ENCODE measurements at places on chromosomes 1 and 21.
A peak's percentile ranks its signal among the peaks of the same experiment; 100 is the strongest.

- DNase-seq = no peak
Measured at GRCh38 chr1:151799179-151800022, 5.8 kb downstream of the LINGO4 start.

DNA sequence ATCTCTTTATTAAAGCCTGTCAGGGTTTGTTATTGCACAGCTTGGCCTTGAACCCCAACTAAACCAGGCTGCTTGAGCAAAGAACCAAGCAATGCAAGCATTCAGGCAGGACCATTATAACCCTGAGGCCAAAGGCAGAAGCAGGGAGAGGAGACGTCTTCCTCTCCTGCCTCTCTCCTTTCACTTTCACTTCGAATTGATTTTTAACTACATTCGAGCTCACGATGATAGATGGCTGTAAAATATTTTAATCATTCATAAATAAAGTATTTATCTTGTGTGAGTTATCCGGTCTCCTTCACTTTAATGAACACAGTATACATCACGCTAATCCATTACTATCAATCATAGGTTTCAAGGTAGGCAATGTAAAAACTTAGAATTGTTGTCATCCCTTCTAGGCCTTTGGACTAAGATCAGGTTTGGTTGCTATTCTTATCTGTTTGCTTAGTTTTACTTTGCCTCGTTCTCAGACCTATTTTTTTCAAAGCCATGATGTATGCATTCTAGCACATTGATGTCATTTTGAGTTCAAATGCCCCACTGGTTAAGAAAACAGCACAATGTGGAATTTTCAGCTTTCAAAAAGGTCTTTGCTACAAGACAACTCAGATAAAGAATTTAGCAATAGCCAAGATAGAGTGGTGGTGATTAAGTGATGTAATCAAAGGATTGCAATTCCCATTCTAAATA is 480.2 kb upstream of the RUNX1 start:
- DNase-seq = no peak

DNA sequence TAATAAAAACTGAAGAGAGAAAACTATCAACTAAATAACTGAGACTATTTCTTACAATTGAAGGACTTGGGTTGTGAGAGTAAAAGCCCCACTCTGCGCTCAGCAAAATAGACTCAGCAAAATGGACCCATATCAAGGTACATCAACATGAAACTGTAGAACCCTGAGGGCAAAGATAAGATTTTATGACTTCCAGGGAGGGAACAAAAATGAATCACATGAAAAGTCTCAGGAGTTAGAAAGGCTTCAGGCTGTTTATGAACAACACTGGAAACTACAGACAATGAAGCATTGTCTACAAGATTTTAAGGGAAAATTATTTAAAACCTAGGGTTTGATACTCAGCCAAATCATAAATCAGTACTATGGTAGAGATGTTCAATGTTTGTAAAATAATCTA is 434.3 kb downstream of the PTPRC start:
- DNase-seq = no peak

DNA sequence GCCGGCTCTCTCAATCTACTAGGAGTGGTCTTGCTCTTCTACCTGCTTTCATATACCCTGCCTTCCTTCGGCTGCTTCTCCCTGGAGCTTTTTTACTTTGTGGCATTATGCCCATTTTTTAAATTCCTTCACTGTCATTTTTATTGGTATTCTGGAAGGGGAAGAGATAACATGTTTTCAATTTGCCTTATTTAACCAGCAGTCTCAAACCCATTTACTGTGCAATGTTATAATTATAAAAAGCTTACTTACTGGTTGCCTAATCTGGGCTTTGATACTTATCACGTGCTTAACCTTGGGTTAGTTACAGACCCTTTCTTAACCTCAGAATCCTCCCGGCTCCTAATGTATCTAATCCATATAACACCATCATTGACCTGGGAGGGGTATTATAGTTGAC is 128.1 kb downstream of the SIPA1L2 start:
- DNase-seq = no peak

GRCh38 chr1:25754470-25755181 is 45.4 kb upstream of the SELENON start:
- no peak for DNase-seq

GRCh38 chr1:110682898-110683297 is 8.2 kb upstream of the KCNA3 start:
- DNase-seq = no peak

GRCh38 chr1:103336408-103336807 is 189.1 kb upstream of the RNPC3 start:
- no peak for DNase-seq

- DNase-seq = no peak
Measured at GRCh38 chr1:65141918-65142317, 6.1 kb upstream of the AK4 start.

GRCh38 chr1:32612189-32612881 is 38.0 kb downstream of the ZBTB8OS start:
- DNase-seq = peak; percentile 42

- no peak for DNase-seq
Measured at GRCh38 chr1:60359431-60359830, 285.9 kb upstream of the C1orf87 start.

DNA sequence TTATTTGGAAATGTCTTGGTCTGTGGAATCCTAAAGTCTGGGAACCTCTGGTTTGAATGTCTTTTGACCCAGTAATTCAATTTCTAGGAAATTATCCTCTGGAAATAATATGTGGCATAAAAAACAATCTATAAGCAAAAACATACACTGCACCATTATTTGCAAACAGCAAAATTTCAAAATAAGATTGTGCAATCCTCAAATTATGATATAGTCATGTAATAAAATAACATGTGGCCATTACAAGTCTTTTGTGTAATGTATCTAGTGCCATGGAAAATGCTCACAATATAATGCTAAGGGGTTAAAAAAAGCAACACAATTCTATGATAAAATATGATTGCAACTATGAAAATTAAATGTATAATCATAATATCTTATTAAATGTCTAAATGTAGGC is 312.9 kb upstream of the RUNX1 start:
- DNase-seq = no peak

DNA sequence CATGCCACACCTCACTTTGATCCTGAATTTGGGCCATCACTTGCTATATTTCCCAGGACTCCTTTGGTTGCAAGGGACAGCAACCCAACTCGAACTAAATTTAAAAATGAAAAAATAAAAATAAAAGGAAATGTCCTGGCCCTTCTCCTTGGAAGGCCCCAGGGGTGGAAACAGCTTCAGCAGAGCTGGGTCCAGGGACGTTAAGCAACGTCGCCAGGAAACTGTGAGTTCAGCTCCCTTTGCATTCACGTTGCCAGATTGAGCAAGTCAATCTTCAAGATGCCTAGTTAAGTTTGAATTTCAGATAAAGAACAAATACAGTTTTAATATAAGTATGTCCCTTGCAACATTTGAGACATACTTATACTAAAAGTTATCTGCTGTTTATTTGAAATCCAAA is 14.6 kb upstream of the SPSB1 start:
- no peak for DNase-seq

GRCh38 chr1:67138813-67139499 is 4.2 kb upstream of the C1orf141 start:
- no peak for DNase-seq

GRCh38 chr1:233135833-233136232 is 159.7 kb downstream of the PCNX2 start:
- no peak for DNase-seq

GRCh38 chr1:31694964-31695313 is 8.9 kb downstream of the COL16A1 start:
- DNase-seq = no peak

DNA sequence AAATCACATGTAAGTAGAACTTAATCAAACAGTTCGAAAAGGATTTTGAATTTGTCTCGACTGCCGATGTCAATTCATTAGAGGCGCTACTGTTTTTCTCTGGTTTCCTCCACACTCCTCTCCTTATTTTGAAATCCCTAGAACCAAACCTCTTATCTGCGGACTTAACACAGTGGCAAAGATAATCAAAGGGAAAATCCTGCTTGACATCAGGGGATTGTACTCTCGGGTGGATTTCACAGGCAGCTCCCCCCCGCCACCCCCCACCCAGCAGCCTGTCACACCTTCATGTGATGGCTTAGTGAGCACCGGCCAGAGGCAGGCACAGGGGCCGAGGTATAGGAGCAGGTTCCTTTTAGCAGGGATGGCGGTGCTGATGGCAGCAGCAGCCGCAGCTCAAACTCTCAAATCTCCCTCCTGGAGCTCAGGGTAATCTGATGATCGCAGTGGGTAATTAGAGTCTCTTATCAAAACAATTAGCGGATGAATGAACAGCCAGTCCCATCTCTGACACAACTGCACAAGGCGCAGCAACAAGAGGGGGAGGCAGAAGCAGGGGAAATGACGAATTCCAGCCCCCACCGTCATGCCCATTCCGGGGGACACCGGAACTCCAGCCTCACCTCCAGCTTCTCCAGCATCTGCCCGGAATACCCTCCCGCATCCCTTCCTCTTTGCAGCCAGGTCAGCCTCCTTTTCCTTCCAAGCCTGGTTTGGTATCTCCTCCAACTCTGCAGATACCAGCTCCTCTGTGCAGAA is 80.3 kb downstream of the SSBP3 start:
- no peak for DNase-seq

DNA sequence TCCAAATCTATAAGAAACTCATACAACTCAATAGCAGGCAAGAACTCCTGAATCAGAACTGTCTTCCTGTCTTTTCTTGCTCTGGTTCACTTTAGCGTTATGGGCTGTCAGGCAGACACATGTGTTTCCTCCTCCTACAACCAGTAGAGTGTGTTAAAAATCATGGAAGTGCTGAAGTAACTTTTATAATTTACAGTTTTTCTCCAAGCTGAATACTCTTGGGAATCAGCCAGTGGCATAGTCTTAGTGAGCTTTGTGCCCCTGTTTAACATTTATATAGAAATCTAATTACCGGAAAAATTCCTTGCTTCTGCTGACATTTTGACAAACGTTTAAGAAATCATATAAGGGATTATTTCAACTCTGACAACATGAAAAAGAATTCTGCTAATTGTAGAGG is 113.1 kb upstream of the RGS18 start:
- DNase-seq = no peak

DNA sequence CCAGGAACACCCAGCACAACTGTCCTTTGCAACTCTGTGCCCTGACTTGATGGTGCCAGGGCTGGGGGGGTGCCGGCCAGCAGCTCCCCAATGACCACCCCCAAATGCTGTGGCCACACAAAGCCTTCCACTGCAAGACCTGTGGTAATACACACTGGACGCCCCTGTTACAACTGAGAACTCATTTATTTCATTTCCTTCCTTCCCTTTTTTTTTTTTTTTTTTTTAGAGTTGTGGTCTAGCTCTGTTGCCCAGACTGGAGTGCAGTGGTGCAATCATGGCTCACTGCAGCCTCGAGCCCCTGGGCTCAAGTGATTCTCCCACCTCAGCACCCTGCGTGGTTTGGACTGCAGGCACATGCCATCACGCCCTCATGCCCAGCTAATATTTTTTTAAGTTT is 25.2 kb downstream of the TP73 start:
- no peak for DNase-seq

DNA sequence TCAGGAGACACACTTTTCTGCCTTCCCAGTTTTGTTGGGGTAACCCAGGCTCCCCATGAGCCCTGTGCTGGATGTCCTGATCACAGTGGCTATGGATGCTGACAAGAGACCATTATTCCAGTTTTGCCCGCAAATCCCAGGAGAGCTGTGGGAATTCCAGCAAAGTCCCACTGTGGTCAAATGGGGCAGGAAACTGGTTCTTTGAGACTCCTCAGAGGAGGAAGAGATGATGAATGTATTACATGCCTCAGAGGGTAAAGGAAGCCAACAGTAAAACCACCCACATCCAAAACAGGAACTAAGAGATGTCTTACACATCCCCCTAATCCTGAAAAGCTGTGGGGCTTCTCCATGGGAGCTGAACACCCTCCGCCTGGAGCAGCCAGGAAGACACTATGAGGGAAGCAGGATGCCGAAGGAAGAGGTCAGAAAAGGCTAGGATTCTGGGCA is 12.8 kb upstream of the MPZL1 start:
- no peak for DNase-seq

- DNase-seq = no peak
Measured at GRCh38 chr1:31764312-31765040, at the start of gene ADGRB2. TSS of gene ADGRB2 (minus strand) at chr1:31764340. CDS start at chr1:31757221, 7,119 bp downstream.

- no peak for DNase-seq
Measured at GRCh38 chr1:203589171-203589570, 37.5 kb upstream of the ATP2B4 start.

DNA sequence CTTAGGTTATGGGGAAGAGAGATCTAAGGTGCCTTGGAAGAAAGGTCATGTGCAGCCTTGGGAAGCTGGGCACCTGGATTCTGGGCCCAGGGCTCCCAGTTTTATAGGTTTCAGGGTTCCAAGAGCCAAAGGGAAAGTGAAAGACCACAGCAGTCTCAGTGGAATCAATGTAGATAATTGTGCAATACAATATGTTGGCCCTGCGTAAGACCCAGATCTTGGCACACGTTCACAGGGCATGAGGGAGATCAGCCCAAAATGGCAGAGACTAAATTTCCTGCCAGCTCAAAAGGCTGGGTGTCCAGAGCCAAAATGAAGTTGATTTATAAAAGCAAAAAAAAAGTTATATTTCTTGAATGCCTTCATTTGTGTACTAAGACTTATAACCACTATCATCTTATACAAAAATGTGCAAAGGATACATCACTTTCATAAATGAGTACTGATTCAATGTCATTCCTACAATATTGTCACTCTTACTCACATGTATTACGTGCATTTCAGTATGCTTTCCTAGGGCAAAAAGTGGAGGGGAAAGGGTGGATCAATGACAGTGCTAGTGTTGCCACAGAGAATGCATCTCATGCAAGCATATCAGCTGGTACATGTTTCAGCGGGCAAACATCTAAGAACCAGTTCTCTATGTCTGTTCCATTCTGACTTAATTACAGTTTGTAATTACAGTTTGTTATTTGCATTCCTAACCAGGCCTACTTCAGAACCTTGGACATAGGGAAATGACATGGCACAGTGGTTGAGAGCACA is 22.5 kb upstream of the NPL start:
- no peak for DNase-seq

- DNase-seq = no peak
Measured at GRCh38 chr1:221724931-221725605, 16.8 kb downstream of the DUSP10 start.

DNA sequence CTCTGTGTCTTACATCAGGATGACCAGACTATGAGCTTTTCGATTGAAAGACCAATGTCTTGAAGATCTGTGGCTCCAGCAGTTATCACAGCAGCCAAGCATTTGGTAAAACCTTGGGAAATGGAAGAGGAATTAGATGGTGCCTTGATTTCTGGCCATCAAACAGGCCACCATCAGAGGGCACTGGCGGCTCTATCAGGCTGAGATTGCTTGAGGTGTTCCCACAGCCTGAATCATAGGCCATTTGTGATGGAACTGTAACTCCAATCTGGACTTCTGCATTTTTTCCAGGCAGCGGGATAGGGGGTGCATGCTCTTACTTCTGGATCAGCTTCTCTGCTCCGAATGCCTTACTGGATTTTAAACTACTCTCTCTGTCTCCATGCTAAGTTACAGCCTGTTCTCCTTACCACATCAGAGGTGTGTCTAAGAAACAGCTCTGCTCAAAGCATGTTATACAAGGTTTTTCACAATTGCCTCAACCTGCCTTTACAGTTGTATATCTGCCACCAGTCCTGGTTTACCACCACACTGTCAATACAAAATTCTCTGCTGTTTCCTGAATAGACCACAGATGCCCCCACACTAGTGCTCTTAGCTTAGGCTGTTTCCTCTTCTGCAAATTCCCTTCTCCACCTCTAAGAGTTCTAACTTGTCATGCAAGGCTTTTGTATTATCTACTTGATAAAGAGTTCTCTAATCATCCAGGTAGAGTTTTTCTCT is 180.9 kb downstream of the PTGER3 start:
- no peak for DNase-seq
